LoVo (cell line): ENCODE measurements at places on chromosomes 1 and 21.

DNA sequence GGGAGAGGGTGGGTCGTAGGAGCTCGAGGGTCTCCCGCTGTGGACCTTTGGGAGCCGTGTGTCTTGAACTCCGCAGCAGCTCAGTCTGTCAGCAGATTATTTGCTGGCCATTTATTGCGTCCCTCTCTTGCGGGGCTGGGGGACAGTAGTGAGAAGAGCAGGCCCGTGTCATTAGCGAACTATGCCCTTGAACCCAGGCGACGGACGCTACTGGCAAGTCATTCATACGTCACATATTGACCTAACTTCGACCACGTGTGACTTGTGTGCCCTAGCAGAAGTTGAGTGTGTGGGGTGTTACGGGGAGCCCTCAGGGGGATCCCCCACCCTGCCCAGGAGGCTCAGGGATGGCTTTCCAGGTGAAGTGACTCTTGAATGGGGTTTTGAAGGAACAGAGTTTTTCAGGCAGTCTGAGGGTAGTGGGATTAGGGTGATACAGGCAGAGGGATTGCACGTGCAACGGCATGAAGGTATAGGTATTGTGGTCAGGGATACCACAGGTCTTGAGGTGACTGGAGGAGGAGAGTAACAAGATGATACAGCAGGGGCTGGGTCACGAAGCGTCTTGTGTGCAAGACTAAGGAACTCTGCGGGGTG is 13.0 kb downstream of the RCC1 start:
- DNase-seq: peak; percentile 32

- DNase-seq: no peak
Observed at GRCh38 chr1:242872521-242872920, 348.0 kb upstream of the PLD5 start.

DNA sequence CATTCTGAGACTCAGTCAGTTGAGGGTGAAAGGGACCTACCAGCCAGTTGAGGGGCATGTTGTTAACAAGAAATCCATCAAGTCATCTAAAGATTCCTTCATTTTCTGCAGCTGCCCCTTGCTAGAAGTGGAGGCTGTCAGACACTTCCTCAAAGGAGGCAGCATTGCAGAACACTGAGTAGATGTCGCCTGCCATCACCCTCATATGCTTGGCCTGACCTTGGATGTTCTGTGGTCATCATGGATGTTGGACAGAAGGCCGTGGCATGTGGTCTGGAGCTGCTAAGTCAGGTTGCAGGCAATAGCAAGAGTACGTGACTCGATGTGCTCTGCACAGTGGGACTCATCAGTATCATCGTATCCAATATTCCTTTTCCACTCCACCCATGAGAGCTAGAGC is 70.6 kb downstream of the GATAD2B start:
- DNase-seq: no peak

DNA sequence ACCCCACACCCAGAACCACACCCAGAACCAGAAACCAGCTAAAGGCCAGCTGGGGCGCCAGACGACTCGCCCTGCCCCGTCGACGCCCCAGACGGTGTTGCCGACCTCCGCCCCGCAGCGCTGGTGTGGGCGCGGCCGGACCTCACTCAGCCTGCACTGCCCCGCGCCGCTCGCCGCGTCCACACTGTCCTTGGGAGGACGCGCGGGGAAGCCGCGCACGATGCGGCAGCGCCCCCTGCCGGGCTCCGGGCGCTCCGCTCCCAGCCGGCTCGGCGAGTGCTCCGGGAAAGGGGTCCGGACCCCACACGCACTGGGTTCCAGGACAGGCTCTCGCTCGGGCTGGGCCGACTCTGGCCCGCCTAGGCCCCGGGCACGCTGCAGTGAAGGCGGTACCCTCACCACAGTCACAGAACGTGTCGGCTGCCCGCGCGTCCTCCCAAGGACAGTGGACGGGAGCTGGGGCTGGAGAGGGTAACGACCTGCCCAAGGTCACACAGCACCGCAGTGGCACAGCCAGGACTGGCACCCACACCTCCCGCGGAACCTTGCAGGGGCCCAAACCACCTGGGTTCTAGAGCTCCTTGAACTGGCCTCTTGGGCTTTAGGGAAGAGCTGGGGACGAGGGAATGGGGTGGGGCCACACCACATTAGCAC is 90.2 kb downstream of the DMRTA2 start:
- peak; percentile 72 for DNase-seq

DNA sequence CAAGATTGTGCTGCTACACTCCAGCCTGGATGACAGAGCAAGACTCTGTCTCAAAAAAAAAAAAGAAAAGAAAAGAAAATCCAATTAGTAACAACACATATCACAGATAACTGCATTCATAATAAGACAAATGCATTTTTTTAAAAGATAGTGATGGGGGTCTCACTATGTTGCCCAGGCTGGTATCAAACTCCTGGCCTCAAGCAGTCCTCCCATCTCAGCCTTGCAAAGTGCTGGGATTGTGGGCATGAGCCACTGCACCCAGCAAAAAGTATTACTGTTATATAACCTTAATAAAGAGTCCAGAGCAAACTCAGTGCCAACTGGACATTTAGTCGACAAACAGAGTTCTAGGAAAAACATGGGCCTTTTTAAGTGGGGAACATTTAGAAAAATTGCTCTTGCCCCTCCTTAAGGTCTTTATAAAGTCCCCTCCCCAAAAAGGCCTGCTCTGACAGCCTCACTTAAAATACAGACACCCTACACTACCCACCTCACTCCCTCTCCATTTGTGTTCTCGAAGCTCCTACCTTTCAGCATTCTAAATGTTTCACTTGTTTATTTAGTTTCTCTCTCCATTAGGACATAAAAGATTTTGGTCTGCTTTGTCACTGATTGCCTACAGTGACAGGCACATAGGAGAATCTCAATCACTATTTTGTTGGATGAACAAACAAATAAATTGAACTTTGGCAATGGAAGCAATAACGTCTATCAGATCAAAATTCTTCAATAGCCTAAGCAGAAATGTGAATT is 7.5 kb downstream of the ABCB10 start:
- no peak for DNase-seq

- DNase-seq: peak; percentile 11
Observed at GRCh38 chr1:44031252-44032169, at the start of gene SLC6A9. Gene SLC6A9 (minus strand): TSS chr1:44031462. CDS start chr1:44024277, 7,185 bp downstream.
